ENCODE measurements at places on chromosomes 16 and 17. TPM values are rescaled to one million over a fixed set of nuclear protein-coding genes. Genes with fewer than 3 reads are reported as not detected.

SLC5A2 gene
- 2.9 TPM for polyA plus RNA-seq

TP53TG3F gene
- polyA plus RNA-seq: not detected

KRTAP4-4 gene
- polyA plus RNA-seq: not detected

ZNF287 gene
- 2.7 TPM for polyA plus RNA-seq

SLC6A2 gene
- not detected for polyA plus RNA-seq

KRTAP2-2 gene
- not detected for polyA plus RNA-seq

LRRC37A gene
- 0.94 TPM for polyA plus RNA-seq

HOXB7 gene
- 3.3 TPM for polyA plus RNA-seq

CCL4L2 gene
- polyA plus RNA-seq: 125 TPM

GAS7 gene
- 9.0 TPM for polyA plus RNA-seq

IGSF6 gene
- 54.3 TPM for polyA plus RNA-seq

PPP1R27 gene
- polyA plus RNA-seq: not detected

DDX19B gene
- 23.2 TPM for polyA plus RNA-seq

WFDC1 gene
- polyA plus RNA-seq: 12.9 TPM

RTN4RL1 gene
- 3.5 TPM for polyA plus RNA-seq

CDK5R1 gene
- polyA plus RNA-seq: 0.41 TPM

SOST gene
- 0.02 TPM for polyA plus RNA-seq

IL34 gene
- polyA plus RNA-seq: 2.7 TPM

RNF43 gene
- 3.7 TPM for polyA plus RNA-seq

SLC46A1 gene
- 8.6 TPM for polyA plus RNA-seq

FBF1 gene
- polyA plus RNA-seq: 11.6 TPM

CACNG4 gene
- polyA plus RNA-seq: 9.4 TPM

ERN2 gene
- 4.4 TPM for polyA plus RNA-seq

RBL2 gene
- polyA plus RNA-seq: 30.8 TPM

RAP1GAP2 gene
- polyA plus RNA-seq: 5.3 TPM

KCNJ18 gene
- not detected for polyA plus RNA-seq

OR4D1 gene
- polyA plus RNA-seq: 0.01 TPM

NEUROD2 gene
- not detected for polyA plus RNA-seq

ATXN7L3 gene
- 50.4 TPM for polyA plus RNA-seq

ESRP2 gene
- 34.8 TPM for polyA plus RNA-seq

CRYBA1 gene
- polyA plus RNA-seq: not detected

All from lung (tissue), 17 donors.